ENCODE measurements at places on chromosomes 12 and 14.

DNA sequence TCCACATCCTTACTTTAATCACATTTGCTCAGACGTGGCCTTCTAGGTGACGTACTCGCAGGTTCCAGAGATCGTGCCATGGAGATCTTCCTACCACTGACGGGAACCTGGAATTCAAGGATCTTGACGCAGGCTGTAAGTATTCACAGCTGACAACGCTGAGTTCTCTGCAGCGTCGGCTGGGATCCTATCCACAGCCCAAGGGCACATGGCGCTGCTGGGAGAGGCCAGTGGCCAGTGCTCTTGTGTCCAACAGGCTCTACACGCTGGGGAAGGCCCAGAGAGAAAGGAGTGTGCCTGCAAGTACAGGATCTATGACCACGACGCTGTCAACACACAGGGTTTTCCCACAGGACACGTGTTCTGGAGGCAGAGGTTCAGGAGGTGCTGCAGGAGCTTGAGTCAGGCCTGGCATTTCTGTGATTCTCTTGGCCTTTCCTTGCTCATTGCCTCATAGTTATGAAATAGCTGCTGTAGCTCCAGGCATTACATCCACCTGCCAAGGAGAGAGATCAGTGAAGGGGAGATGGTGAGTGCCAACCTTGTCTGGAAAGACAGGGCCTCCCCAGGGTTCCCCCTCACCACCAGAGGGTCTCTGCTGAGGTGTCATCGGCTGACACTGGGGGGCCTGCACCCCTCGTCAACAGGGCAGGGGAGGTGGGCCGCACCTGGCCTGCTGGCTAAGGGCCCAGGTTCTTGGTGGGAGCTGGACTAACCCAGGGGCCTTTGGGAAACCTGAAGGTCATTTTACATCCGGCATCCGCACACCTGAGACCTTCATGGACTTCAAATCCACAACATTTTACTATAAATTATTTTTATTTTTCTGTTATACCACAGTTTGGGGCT, 21.3 kb downstream of the LRCOL1 start:
- DNase-seq: no peak

GRCh38 chr12:75419841-75420240, 29.0 kb downstream of the GLIPR1L2 start:
- no peak for DNase-seq

- no peak for DNase-seq
Observed at GRCh38 chr12:4114986-4115385, 158.6 kb upstream of the CCND2 start.

DNA sequence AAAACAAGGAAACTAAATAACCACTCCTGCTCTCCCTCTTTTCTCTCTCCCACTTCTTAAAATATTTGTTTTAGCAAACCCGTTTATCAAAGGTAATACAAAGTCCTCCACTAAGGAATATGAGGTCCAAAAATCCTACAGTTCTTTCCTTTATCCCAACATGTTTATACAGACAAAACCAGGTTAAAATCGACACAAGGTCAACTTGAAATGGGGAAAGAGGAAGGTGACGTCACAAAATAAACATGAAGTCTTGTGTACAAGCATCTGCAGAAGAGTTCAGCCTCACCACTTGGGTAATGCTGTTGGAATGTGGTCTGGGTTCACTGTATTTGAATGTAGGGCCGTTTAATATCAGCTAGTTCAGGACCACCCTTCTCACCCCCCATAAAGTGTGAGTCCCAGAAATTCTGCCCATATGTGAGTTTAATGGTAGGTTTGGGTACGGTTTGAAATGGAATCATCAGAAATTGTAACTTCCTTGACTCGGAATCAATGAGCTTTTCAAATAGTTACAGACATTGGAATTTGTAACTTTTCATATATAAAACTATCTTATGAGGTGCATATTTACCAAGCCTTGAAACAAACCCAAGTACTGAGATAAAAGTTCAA, 120.0 kb upstream of the SLC38A2 start:
- no peak for DNase-seq

DNA sequence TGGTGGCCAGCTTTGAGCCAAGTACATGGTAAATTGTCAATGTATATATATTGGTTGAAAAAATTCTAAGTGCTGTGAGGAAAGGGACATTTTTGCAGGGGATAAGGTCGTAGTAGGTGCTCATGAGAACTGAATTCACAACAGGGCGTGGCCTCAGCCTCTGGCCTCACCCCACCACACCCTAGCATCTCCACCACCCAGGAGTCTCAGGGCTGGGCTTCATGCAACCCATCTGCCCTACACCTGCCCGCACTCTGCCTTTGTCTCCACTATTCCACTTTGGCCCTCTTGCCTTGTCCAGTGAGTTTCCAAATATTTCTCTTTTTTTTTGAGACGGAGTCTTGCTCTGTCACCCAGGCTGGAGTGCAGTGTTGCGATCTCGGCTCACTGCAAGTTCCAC, 22.1 kb upstream of the AQP2 start:
- DNase-seq: no peak

GRCh38 chr12:9051158-9051550, 61.8 kb downstream of the KLRG1 start:
- DNase-seq: no peak

GRCh38 chr14:100539766-100540140, 47.5 kb downstream of the BEGAIN start:
- DNase-seq: no peak

Data from GM12865 (cell line).